Thyroid gland (tissue), 4 donors: ENCODE measurements at places on chromosomes 5 and 9.

- no peak for DNase-seq
These were observed 15.0 kb downstream of the ANKRD33B start for GRCh38 chr5:10578869-10579268.

- no peak for DNase-seq
These were observed 289.6 kb downstream of the KIF4B start for GRCh38 chr5:155303120-155303519.

- peak; percentile 92 for DNase-seq
These were observed 4.4 kb downstream of the SLC25A25 start for GRCh38 chr9:128072144-128073021.

GRCh38 chr9:34656992-34657391 is 5.0 kb downstream of the IL11RA start:
- no peak for DNase-seq

- DNase-seq: no peak
These were observed 10.6 kb upstream of the LHX2 start for GRCh38 chr9:124000784-124001457.

DNA sequence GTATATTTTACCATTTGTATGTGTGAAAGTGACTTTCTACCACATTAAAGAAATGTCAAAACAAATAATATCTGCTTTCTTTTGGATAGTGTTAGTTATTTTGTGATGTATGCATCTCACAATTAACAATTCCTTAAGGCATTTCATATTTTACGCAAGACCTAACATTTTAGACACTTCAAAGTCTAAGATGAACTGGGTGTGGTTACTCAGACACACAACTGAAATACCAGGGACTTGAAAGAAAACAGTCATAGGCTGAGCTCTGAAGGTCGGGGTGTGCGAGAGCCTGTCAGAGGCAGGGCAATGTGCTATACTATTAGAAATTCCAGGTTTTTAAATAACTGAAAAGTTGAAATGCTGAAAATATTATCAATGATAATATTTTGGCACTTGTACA is 44.5 kb upstream of the ZNF622 start:
- DNase-seq: no peak

- DNase-seq: no peak
These were observed 16.4 kb upstream of the PDCD1LG2 start for GRCh38 chr9:5493679-5494511.

- no peak for DNase-seq
These were observed 29.0 kb upstream of the HMCN2 start for GRCh38 chr9:130236436-130236985.

DNA sequence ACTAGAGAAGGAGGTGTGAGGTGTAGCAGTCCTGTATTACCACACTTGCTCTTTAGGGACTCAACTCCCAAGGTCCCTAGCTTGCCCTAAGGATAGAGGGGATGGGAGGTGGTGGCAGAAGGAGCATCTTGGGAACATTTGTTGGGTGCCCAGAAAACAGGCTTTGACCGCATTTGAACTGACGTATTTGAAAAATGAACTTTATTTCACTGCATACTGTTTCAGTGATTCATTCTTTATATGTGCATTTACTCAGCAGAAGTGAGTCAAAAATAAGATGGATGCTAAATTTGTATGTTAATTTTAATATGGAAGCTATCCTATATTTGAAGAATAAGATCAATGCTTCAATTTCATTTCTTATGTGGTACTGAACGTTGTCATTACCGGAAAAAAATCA is 18.7 kb downstream of the DMRT3 start:
- no peak for DNase-seq

DNA sequence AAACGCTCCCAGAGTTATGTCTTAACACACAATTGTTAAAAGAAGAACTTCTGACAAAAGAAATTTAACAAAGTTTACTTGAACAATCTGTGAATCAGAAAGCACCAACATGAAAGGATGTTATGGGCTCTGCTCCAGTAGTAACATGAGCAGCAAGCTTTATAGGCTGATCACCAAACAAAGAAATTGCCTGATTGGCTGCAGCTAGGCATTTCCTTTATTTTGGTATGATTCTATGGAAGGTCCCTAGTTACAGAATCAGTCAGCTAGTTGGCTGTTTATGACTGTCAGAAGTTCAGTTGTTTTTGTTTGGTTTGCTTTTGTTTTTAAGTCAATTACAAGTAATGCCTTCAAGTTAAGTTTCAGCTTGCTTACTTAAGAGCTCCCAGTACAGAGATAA is 102.4 kb upstream of the SMC2 start:
- no peak for DNase-seq

DNA sequence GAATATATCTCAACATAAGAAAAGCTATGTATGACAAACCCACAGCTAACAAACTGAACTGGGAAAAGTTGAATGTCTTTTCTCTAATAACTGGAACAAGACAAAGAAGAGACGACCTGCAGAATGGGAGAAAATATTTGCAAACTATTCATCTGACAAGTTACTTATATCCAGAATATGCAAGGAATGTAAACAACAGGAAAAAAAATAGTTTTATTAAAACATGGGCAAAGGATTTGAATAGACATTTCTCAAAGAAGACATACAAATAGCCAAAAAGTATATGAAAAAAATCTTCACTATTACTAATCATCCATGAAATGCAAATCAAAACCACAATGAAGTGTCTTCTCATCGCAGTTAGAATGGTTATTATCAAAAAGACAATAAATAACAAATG is 181.7 kb upstream of the TLX3 start:
- no peak for DNase-seq

- no peak for DNase-seq
These were observed 249.5 kb upstream of the PTGER4 start for GRCh38 chr5:40430101-40430710.

DNA sequence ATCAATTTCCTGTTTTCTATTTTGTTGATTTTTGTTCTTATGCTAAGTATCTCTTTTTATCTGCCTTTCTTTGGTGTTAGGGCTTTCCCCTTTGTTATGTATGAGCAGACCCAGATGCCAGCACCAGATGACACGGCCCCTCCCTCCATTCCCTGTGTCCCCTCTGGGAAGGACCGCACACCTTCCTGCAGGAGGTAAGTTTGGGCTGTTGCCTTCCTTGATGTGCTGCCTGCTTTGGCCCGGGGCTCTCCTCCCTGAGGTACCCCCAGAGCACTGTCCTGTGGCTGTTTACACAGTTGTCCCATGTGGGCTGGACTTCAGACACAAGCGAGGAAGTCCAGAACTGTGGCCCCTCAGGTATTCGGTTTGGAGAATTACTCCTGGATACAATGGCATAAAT is 343.8 kb upstream of the IRX1 start:
- no peak for DNase-seq

- no peak for DNase-seq
These were observed 130.3 kb downstream of the PAX5 start for GRCh38 chr9:36903541-36904435.

DNA sequence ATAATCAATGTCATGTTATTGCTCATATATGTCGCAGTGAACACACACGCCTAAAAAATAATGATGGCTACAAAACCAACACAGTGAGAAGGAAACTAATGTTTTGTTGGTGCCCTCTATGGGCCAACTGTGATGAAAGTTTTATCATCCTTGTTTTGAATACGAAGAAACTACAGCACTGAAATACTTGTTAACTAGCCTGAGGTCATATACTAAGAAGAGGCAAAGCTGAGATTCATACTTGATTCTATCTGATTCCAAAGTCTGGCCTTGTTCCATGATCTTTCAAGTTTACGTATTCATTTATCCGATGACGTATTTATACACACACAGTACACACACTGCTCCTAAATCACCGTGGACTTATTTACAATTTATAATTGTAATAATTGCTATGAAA is 16.1 kb upstream of the DRD1 start:
- no peak for DNase-seq

DNA sequence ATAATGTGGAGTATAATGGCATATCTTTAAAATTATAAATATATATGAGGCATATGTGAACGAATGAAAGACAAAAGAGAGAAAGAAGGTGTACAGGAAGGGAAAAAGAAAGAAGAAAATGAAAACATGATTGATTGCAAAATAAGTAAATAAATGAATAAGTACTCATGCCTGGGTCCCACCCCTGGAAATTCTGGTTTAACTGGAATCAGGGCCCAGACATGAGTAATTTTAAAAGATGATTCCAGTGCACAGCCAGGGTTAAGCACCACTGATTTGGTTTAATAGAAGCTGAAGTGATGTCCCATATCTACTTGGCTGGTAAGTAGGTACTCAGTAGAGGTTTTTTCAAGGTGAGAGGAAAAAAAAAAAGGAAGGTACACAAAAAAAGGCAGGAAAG is 34.0 kb upstream of the HOMER1 start:
- DNase-seq: peak; percentile 62

GRCh38 chr9:27337833-27338526 is 41.0 kb upstream of the EQTN start:
- no peak for DNase-seq

GRCh38 chr9:134382733-134383132 is 56.5 kb downstream of the RXRA start:
- no peak for DNase-seq

DNA sequence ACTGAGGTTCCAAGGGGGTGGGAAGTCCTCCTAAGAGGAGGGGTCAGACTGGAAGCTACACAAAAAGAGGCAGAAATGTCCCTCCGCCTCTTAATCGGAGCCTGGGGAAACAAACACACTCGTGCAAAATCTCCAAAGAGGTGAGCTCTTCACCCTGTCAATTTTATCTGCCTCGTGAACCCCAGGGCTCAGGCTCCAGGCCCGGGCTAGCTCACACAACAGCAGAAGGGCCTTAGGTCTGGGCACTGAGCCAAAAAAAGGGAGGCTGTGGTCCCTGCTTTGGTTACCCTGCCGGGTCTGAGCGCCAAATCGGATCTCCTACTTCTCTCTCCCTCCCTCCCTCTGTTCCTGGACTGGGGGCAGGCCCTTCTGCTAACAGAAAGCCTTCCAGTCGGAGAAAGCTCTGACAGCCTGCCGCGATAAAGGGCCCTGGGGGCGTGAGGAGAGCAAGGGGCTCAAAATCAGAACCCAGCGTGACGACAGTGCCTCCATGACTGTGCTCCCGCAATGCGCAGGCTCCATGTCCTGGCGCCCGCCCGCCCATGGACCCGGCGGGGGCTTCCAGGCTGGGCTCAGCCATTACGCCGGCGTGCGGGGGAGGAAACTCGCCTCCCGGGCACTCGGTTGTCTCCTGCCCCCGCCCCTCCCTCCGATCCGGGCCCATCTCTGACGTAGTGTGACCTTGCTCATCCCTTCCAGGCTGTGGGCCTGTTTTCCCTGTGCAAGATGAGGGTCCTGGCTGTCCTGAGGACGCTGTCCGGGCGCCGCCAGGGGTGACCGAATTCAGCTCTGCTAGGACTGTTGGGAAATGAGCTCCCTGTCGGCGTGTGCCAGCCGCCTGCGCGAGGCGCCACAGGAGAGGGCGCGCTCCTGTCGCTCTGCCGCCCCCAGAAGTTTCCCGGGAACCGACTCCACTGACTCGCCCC is 865 bp upstream of the SLC22A4 start:
- peak; percentile 83 for DNase-seq

DNA sequence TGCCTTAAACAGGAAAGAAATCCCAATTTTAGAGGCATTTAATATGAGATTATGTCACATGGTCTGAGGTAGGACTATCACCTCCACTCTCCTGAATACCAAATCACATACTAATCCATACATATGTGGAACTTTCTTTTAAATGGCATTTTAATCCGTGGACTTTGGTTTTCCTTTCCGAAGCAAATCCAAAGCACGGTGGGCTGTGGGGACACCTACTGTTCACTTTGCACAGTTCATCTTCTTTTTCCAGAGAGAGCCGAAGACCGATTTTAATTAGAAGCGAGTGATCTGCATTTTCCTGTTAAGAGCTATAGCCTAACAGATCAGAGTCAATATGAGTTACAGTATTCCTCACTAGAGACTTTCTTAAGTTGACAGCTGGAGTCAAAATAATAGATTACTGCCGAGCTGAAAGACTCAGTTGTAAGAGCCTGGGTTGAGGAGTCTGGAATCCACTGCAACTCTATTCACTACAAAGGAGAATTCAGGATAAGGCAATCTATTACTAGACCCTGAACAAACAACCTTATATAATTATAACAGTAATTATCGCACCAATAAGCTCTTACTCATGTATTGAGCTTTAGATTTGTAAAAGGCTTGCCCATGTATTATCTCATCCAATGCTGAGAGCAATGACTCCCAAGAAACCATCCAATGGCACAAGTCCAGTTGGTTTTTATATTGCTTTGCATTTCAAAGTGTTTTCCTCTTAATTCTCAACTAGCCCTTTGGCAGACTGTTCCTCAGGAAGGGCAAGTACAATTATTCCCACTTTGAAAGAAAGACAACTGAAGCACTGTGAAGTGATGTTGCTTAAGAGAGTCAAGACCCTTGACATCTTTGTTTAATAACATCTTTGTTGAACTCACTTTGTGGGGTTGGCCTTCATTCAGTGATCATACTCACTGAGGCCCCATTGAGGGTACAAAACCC is 144.7 kb downstream of the TRPM6 start:
- DNase-seq: peak; percentile 16

GRCh38 chr5:107969847-107970246 is 299.1 kb upstream of the EFNA5 start:
- no peak for DNase-seq

DNA sequence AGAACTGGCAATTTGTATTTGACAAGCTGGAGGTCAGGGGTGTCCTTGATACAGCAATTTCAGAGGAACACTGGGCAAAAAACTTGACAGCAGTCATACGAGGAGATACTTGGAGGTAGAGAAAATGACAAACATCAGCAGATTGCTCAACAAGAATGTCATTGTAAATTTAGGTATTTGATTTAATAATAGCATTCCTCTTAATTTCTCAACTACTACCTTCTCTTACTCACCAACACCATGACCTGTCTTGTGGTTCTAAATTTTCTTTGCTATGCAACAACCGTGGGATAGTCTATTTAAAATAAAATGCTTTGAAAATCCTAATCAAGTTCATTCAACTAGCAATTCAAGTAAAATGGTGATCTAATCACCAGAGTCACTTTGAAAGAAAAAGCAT is 128.4 kb downstream of the DNAH5 start:
- DNase-seq: no peak

DNA sequence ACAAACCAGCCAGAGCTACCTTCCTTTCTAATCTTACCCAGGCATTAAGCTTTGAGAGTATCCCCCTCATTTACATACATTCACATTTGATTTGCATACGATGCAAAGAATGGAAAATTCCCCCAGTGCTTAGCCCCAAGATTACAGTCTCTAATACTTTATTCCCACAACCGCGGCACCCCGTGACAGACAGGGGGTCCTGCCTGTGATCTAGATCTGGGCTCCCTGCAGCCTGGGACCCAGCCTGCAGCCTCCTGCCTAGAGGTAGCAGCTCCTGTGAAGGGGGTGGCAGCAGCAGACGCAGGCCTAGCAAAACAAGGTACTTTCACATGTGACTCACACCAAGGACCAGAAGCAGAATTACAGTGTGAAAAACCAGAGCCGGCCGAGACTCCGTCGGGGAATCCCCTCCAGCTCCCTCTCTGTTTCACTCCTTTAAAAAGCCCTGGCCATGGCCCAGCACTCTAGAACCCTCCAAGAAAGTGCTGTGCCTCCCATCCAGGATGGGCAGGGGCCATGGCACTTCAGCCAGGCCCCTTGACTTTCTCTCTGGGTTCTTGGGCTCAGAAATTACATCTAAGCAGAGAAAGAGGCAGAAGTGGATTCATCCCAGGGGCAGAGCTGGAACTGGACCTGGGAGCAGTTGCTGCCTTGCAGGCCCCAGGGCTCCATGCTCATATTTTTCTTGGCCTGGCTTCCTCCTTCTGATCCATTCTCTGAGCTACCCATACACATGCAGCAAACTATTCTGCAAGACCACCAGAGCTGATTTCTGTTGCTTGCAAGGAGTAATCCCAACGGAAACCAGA is 14.0 kb upstream of the TCF7 start:
- DNase-seq: peak; percentile 77
